ENCODE measurements at places on chromosomes 5 and 9.

DNA sequence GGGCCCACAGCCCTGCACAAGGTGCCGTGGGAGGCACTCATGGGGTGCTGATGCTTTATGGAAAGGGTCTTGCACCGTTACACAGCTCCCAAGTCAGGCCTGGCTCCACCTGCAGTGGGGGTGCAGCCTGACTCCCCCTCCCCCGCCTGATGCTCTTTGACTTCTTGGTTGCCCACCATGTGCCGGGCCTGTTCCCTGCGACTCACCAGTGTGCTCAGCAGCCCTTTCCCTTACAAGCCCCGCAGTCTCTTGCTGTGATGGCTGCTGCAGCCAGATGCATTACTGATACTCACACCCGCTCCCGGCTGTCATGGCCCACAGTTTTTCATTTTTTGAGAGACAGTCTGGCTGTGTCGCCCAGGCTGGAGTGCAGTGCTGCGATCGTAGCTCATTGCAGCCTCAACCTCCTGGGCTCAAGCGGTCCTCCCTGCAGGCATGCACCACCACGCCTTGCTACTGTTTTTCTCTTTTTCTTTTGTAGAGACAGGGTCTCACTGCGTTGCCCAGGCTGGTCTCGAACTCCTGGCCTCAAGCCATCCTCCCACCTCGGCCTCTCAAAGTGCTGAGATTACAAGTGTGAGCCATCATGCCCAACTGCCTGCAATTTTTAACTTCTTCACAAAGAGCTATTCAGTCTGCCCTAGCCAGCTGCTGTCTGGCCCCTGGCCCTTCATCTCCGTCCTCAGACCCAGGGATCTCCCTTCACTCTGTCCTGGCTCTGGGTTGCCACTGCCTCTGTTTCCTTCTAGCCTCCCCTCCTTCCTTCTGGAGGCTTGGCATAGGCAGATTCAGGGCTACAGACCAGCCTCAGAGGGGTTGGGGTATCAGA is 109.5 kb downstream of the RXRA start:
- DNase-seq: no peak

DNA sequence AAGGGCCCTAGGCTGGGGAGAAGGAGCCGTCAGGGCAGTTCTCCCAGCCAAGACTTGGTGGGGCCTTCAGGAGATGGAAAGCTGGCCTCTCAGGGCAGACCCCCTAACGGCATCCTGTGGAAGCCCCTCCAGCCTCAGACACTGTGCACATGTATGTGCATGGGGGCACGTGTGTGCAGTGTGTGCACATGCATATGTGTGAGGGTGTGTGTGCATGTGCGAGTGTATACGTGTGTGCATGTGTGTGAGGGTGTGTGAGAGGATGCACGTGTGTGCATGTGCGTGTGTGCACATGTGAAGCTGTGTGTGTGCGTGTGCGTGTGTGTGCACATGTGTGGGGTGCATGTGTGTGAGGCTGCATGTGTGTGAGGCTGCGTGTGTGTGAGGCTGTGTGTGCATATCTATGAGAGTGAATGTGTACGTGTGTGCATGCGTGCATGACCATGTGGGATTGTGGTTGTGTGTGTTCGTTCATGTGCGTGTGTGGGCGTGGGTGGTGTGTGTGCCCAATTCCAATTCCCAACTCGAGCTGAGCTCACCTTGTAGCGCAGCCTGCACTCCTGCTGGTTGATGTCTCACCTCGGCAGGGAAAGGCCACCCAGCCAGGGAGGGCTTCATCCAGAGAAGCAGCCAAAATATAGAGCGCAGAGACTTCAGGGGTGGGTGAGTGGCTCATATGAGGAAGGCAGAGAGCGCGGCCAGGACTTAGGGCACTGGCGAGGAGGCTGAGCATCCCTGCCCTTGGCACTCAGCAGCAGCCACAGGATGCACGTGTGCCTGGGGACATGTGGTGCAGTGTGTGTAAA is 142.7 kb upstream of the PPP1R26 start:
- no peak for DNase-seq

- no peak for DNase-seq
Observed at GRCh38 chr5:141155540-141156374, 5.9 kb downstream of the PCDHB6 start.

- DNase-seq: no peak
Observed at GRCh38 chr9:88991066-88992034, at the start of gene S1PR3. Gene S1PR3, plus strand, starts transcription at chr9:88991468. Its CDS starts 9,733 bp downstream, at chr9:89001201.

GRCh38 chr5:14428302-14429081 is 153.1 kb upstream of the OTULINL start:
- no peak for DNase-seq

- no peak for DNase-seq
Observed at GRCh38 chr5:155794795-155795194, 532.2 kb upstream of the SGCD start.

GRCh38 chr5:83701886-83702285 is 18.8 kb downstream of the HAPLN1 start:
- no peak for DNase-seq

GRCh38 chr9:78035383-78035993 is 3.9 kb upstream of the GNAQ start:
- DNase-seq: peak; percentile 32

- no peak for DNase-seq
Observed at GRCh38 chr5:154509784-154510555, 31.9 kb upstream of the HAND1 start.

DNA sequence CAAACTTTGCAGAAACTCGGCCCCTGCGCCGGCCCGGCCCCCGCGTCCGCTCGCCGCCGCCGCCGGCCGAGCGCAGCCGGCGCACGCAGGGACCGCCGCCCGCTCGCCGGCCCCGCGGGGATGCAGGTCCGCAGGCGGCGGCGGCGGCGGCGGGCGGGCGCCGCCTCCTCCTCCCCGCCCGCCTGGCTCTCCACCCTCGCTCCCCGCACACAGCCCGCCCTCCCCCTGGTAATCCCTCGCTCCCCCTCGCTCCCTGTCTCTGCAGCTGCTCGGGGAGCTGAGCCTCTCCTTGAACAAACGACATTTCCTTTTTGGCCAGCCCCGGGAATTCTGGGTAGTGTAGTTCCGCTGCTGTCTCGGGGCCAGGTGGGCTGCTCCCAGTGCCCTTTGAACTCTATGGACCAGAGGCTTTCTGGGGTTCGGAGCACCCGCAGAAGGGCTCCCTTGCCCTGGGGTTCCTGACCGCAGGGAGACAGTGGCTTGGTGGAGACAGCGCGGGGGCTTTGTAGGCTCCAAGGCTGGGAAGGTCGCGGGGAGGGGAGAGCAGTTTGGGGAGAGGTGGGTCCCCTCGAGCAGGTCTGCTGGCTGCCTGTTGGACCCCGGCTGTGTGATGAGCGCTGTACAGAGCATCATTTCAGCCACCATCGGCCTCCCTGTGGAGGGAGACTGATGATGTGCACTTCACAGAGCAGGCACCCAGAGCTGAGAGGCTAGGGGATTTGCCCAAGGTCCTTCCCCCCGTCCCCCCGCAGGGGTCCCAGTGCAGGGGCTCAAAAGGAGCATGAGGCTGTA is 1.8 kb upstream of the FAM78A start:
- peak; percentile 41 for DNase-seq

DNA sequence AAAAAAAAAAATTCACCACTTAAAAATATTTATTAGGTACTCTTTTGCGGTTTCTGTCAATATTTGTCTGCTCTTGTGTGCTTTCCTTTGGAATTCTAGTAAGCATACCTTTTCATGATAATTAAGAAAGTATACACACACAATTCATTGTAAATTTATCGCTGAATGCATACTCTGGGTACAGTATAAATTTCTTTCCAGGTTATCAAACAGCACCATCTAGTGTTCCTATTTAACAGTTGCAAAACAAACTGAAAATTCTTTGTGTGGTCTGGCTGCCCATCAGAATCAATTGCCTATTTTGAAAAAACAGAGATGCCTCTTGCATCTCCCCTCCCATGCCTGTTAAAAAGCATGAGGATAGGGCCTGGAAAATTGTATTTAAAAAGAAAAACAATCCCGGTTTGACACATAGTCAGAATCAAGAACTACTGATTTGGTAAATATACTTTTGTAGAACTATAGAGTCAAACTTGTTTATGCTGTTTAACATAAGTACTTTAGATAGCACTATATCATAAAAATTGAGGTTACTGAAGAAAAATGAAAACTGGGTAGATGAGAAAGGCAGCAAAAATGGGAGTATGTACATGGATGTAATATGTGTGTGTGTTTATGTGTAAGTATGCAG is 16.2 kb downstream of the PGGT1B start:
- no peak for DNase-seq

DNA sequence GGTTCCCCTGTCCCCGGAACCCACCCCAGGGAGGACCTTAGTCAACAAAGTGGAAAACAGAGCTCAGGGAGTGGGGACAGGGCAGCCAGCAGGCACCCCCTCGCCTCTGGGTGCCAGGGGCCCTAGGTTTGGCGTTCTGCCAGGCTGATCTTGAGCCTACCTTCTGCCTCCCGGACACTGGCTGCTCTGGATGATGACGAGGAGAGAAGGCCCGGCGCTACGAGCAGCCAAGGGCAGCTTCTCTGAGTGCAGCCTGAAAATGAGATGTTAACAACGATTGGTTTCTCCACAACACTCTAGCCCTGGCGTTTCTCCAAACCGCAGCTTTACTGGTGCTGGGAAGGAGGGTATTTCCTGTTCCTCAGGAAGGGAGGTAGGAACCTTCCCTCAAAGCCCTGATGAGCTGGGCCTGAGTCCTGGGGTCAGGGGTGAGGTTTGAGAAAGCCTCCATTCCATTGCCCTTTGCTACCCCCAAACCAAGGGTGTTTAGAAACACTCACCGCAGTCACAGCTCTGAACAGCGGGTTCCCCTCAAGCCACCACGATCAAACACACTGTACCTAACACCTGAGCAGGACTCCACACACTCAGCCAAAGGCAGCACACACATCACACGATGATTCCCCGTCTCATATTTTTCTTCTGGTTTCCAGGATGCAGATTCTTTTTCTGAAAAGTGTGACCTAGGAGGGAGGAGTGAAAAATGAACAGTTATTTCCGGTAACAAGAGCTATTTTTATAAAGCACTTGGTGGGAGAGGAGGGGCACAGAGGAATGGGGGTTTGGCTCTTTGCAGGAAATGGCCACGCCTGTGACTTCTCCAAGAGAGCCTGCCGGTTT is at the start of gene STING1:
STING1 (minus strand) TSS at position 709 of the 840 bp plus-strand sequence. CDS start 1,054 bp downstream, outside the sequence.
- DNase-seq: peak; percentile 59

DNA sequence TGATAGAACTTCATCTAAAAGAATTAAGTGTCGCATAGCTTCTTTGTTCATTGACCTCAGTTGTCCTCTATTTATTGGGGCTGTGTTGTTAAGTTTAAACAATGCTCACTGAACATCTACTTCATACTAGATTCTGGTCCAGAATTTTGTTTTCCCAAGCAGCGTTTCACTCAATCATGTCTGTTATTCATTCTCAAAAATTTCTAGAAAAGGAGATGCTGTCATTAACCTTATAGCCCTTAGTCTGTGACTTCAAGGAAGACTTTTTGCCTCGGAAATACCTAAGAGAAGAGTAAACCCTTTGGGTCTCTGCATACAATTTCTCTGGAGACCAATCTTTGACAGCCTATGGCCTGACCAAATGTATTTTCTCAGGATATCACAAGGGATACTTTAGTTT is 171.7 kb downstream of the FGF1 start:
- no peak for DNase-seq

- no peak for DNase-seq
Observed at GRCh38 chr9:128162215-128163026, 2.4 kb downstream of the BBLN start.

GRCh38 chr5:35146406-35146805 is 83.9 kb downstream of the PRLR start:
- no peak for DNase-seq

GRCh38 chr9:88872192-88872946 is 118.9 kb upstream of the S1PR3 start:
- no peak for DNase-seq

DNA sequence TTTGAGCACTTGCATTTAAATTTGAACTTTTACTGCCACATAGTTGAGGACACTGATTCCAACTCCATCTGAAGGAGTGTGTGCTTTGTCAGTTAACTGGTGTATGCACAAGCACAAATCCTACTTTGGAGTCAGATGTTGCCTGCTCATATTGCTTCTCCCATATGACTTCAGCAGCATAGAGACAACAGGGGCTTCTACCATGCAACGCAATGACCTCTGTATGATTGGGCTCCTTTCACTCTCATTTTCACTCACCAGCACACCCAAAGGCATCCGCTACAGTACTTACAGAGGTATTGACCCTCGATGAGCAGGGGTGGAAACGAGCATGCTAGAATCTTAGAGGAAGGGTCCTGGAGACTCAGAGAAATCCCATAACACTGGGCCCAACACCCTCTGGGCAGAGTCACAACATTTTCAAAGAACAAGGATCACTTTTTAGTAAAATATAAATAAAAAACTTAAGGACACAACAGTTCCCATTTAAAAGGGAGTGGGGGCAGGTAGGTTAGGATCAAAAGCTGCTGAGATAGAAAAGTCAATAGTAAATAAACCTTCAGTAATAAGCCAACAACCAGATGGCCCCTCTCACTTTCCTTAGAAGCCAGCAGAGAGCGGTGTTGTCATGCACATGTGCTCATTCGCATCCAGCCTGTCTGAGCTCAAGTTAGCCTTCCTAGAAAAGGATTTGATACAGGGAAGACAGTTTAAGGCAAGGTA is 203.8 kb downstream of the SNCAIP start:
- no peak for DNase-seq

DNA sequence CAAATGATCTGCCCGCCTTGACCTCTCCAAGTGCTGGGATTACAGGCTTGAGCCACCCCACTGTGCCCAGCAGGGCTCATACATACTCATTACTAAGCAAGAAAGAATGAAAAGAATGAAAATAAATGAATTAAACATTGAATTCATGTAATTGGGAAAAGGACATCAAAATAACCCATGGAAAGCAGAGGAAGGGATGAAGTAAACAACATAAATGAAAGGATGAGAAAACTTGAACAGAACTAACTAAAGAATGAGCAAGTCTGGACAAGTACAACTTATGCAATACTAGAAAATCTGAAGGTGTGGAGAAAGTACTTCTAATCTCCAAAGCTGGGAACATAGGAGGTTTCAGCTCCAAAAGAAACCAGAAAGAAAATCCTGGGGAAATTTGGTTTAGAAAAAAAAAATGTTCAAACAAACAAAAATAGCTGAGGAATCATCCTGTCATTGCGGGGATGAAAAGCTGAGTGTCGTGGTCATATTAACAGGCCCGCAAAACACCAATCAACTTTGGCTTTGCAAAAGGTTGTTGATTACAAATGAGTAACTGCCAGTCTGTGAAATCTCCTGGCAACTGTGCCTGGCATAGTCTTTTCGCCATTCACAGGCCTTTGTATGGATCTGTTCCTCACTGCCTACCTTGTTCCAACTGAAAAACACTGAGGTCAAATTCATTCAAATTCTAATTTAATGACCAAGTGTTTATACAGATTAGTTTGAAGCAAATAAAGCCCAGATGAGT is 2.3 kb upstream of the AK3 start:
- no peak for DNase-seq

GRCh38 chr9:6842584-6842947 is 84.8 kb downstream of the KDM4C start:
- no peak for DNase-seq

- DNase-seq: no peak
Observed at GRCh38 chr5:141508798-141509611, 20.1 kb downstream of the PCDHGC5 start.
